ENCODE measurements at places on chromosomes 7 and 10.

GRCh38 chr10:63752318-63752717 is 231.1 kb downstream of the REEP3 start:
- no peak for DNase-seq

GRCh38 chr10:4062072-4062471 is 277.1 kb upstream of the KLF6 start:
- no peak for DNase-seq

- no peak for DNase-seq
Measured at GRCh38 chr10:75223507-75223906, 12.2 kb downstream of the COMTD1 start.

- DNase-seq = no peak
Measured at GRCh38 chr7:68250143-68250542, 1253.5 kb downstream of the TYW1 start.

DNA sequence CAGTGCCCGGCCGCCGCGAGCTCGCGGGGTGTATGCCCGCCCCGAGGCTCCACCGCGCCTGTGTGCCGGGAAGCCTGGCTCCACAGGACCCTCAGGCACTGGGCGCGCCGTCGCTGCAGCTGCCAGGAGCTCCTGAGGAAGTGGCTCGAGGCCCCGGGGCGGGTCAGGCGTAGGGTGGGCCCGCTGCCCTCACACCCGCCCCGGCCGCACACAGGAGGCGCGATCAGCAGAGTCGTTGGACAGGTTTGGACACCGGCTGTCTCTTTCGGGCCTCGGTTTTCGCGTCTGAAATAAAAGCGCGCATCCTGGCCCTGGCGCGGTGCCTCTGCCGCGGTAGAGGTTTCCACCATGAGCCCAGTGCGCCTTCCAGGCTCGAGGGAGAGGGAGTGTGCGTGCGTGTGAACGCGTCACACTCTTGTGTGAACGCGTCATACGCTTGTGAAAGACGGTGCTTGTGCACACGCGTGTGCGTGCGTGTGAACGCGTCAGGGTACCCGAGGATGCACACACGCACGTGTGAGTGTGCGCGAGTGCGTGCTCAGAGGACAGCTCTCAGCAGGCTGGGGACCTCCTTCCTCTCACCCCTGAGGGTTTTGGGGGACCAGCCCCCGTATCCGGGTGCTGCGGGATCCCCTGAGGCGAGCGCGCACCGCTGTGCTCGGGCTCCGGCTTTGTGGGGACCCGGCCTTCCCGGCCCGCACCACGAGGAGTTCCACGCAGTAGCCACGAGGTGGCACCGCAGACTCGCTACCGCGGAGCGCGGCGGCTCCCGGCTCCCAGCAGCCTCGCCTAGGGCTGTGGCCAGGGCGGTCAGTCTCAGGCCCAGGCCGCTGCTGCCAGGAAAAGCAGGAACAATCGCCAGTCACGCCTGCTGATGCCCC is 83.8 kb downstream of the BMS1 start:
- no peak for DNase-seq

DNA sequence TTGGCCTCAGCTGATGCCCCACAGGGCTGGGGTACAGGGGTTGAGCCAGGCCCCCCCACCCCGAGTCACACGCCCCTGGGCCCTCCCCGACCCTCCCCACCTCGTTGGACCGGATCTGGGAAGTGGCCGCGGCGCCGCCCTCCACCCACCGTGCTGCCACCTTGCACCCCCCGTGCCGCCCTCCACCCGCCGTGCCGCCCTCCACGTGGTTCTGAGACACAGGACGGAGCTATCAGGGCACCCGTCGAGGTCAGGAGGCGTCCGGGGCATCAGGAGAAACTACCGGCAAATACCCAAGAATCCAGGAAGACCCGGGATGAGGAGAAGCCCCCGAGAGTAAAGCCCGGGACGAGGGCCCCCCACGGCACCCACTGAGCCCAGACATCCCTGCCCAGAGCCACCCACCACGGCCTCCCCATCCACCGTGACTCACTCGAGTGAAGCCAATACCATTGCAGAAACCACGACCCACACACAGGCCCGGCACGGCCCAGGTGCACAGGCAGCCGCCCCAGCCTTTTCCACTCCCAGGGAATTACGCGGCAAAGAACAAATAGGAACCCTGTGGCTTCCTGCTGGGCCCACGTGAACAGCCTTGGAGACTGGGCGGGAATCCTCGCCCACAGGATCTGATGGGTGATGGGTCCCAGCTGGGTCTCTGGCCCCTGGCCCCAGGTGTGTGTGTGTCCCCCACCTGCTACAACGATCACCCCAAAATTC is 34.0 kb downstream of the ADAP1 start:
- DNase-seq = no peak

DNA sequence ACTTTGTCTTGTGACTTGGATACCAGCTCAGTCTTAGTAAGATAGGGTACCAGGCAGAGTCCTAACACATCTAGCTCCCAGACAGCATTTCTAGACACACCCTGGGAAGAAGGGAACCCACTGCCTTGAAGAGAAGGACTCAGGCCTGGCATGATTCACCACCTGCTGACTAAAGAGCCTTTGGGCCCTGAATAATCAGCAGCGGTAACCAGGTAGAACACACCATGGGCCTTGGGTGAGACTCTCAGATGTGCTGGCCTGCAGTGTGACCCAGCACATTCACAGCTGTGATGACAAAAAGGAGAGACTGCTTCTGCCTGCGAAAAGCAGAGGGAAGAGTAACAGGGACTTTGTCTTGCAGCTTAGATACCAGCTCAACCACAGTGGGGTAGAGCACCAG is 10.4 kb upstream of the TNKS2 start:
- no peak for DNase-seq

GRCh38 chr10:114749014-114749413 is 72.6 kb upstream of the FHIP2A start:
- no peak for DNase-seq

- no peak for DNase-seq
Measured at GRCh38 chr7:87179180-87179579, 26.9 kb downstream of the DMTF1 start.

DNA sequence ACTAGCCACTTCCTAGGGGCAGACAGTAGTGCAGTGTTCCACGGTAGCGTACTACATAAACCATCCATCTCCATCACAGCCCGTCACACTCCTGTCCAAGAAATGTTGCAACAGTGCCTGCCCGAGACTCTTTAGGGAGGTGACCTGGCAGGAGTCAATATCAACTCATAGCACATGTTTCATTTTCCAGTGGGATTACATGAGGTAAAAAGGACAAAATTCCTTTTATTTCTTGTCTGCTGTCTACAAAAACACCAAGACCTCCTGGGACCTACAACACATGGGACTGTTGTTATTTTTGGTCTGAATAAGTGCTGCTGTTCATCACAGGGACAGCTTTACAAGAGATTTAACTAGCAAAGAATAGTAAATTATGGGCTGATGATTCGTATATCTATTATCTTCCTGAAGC is 99.9 kb downstream of the MPP7 start:
- DNase-seq = no peak

DNA sequence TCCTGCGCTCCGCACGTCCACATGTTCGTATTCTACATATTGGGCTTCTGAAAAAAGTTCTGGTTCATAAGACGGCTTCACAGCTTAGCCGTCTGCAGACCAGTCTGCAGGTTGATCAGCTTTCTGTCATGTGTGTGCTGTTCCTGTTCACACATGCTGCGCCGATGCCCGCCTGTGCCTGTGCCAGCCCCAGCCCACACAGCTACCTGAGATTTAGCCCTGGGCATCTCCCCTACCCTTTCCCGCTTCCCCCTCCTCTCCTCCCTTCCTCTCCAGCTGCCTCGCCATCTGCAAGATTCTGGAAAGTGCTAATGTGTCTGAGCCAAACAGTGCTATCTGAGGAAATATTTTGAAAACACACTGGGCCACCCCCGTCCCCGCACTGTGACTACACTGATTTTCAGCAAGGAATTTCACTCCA is 7.1 kb downstream of the CHST3 start:
- DNase-seq = no peak

DNA sequence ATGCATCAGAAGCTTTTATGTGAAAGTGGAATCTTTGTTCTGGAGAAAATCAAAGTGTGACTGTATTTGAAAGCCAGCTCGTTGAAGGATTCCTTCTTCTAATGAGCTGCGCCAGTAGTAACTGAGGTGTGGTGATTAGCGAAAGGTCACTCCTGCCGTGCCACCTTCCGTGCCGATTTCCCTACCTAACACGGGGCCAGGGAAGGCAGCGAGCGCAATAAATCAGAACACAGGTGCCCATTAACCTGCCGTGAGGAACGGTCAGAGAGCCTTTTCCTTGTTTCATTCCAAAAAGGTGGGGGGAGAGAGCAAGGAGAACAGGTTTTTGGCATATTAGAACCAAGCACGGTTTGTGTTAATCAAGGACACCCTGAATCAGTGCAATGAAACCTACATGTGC is 258.0 kb downstream of the CELF2 start:
- DNase-seq = no peak

- no peak for DNase-seq
Measured at GRCh38 chr7:28472332-28472731, 60.0 kb downstream of the CREB5 start.

DNA sequence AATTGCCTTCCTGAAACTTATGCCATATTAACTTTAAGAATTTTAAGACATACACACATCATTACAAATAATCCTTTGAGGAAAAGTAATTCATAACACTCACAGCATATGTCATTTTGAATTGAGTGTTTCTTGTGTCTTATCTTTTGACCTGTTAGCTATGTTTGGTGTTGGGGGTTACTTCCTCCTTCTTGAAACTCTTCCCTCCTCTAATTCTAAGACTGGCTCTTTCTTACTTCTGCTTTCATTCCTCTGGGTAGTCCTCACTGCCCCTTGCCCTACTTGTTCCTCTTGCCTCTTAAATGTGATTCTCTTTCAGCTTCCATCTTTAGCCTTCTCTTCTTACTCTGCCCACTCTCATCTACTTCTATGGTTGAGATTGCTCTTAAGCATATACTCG is 28.3 kb upstream of the PIP4K2A start:
- no peak for DNase-seq

GRCh38 chr7:27842851-27843250 is 102.9 kb downstream of the TAX1BP1 start:
- no peak for DNase-seq

GRCh38 chr7:40675741-40676140 is 540.9 kb downstream of the SUGCT start:
- no peak for DNase-seq

DNA sequence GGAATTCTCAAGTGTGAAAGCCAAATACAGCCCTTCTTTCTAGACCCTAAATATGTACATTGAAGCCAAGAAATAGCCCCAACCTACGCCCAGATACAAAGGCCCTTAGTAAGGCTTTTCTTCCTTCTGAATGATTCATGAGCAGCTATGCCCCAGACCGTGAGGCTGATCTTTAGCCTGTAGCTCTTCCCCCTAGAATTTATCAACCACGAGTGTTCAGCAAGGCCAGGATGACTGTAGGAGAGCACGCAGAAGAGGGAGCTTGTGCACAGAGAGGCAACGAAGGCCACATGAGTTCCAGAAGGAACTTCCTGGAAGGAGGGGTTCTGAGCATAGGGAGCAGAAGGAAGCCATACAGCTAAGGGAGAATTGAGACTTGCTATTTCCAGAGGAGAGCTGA is 53.0 kb upstream of the HABP2 start:
- no peak for DNase-seq

- DNase-seq = no peak
Measured at GRCh38 chr10:125551247-125551646, 131.7 kb downstream of the TEX36 start.

DNA sequence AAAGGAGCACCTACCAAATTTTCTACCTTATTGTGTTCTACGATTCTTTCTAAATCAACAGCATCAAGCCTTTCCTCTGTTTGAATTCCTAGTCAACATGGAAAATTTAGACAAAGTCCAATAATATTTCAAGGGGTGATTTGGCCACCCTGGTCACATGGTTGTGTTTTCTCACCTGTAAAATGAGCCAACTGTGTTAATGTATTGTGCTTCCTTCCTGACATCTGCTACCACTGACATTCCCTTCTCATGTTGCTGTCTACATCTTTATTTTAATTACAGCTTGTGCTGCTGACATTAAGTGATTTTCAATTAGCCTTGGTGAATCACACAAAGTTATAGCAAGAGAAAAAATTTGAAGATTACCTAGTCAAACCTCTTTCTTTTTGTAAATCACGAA is 83.0 kb upstream of the NPSR1 start:
- no peak for DNase-seq

DNA sequence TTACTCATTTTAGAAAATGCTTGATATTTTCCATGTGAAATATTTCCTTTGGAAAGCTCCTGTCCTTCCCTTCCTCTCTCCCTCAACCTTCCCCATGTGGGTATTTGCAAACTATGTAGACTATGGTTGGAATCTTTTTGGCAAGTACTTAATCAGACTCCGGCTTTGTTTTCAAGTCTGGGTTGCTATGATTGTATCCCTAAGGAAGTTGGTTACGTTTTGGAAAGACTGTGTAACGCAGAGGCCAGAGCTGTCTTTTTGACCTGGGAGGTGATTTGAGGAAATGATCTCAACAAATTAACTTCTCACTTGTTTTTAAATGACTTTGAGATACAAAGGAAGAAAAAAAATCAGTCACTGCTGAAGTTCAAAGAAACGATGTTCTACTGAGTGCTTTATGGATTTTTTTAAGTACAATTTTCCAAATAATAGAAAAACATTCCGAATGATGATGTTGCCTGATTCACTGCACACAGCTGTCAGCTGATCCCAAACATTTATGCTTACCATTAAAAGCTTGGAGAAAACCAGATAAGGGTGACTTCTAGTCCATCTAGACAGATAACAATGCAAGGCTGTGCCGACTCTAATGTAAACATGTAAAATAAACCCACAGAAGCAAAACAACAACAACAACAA is 145.5 kb upstream of the CELF2 start:
- no peak for DNase-seq

DNA sequence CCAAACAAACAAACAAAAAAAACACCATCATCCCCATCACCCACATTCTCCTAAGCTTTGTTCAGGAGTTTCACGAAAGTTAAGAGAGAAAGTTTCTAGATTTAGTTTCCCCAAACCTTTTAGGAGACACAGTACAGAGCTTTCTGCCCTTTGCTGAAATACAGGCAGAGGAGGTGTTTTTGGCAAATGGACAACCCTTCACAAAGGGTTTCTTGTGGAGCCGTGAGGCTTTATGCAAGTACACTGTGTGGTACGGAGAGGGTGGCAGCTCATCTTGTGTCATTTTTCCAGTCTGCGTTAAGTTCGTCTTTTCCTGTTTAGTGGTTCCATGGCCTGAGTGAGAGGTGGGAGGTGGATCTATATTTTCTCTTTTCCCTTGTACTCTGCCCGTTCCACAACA is 215.5 kb upstream of the PRKCQ start:
- no peak for DNase-seq

- DNase-seq = no peak
Measured at GRCh38 chr7:128267595-128267924, 26.5 kb downstream of the LEP start.

GRCh38 chr10:98659951-98660350 is 213.2 kb upstream of the HPS1 start:
- no peak for DNase-seq

- DNase-seq = no peak
Measured at GRCh38 chr7:131369354-131369753, 41.7 kb downstream of the MKLN1 start.

- no peak for DNase-seq
Measured at GRCh38 chr10:88278912-88279311, 304.2 kb downstream of the RNLS start.

- DNase-seq = no peak
Measured at GRCh38 chr10:108104551-108105156, 940.1 kb upstream of the SORCS1 start.

All from activated CD4-positive, alpha-beta T cell treated with anti-CD3 and anti-CD28 coated beads, Interleukin-2, amount 50 U/mL, for 24 hours (primary cell).